ENCODE measurements at places on chromosomes 13 and 19.

DNA sequence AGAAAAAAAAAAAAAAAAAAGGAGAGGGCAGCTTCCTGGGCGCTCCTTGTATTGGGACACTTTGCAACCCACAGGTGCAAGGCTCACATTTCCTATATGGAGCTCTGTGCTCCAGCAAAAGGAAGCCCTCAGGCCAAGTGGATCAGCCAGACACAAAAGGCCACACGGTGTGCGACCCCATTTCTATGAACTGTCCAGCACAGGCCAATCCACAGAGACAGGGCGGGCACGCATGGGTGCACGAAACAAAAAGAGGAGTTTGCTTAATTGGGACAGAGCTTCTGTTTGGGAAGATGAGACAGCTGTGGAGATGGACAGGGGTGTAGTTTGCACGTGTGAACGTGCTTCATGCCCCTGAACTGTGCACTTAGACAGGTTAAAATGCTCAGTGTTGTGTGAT, 31.6 kb upstream of the MATK start:
- no peak for DNase-seq

- no peak for DNase-seq
Observed at GRCh38 chr19:32540621-32541020, 40.4 kb upstream of the PDCD5 start.

GRCh38 chr13:106756446-106756845, 188.5 kb upstream of the ARGLU1 start:
- DNase-seq = no peak

GRCh38 chr19:10863107-10863717, 8.1 kb upstream of the CARM1 start:
- DNase-seq = no peak

DNA sequence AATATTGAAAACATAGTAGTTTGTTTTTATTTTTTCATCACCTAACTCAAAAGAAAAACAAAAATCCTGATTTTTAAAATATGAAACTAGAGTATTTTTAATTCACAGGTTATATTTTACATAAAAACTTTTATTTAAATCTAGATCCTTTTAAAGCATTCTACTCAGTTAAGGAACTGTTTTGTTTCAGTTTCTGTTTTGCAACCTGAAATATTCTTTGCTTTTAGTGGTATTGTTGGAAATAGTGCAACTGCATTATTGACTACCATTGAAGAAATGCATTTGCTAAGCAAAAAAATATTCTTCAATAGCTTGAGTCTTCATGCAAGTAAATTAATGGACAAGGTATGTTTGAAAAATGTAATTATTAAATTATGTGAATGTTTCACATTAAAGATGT, 43.8 kb downstream of the COG6 start:
- DNase-seq = no peak
